ENCODE measurements at places on chromosomes 1 and 21.
A peak's percentile ranks its signal among the peaks of the same experiment; 100 is the strongest.

- DNase-seq = no peak
Measured at GRCh38 chr1:230641346-230641745, 935 bp upstream of the COG2 start.

- DNase-seq = no peak
Measured at GRCh38 chr1:22105611-22106207, 37.2 kb downstream of the WNT4 start.

DNA sequence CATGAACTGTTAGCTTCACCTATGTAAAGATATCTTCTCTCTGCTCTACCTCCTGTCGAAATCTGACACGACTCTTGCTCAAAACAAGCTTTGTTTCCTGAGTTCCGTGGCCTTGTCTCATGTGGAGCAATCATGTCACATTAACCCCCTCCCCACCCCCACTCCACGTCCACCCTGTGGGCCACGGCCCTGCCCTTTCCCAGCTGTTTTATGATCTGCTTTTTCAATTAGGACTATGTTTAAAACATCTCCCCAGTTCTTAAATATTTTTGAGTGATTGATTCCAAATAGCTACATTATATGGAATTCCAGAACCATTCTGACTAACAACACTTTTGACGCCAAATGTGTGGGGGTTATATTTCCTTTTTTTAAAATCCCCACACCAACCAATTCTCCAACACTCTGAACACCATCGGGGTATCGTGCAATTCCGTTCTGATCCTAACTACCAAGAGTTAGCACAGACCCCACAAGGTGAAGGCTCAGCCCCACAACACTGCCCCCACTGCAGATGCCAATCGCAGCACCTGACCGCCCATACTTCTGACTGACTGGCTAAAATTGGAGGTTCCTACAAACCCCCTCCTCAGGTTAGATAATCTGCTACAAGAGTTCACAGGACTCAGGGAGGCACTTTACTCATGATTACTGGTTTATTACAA, 12.7 kb upstream of the S100A8 start:
- DNase-seq = no peak

DNA sequence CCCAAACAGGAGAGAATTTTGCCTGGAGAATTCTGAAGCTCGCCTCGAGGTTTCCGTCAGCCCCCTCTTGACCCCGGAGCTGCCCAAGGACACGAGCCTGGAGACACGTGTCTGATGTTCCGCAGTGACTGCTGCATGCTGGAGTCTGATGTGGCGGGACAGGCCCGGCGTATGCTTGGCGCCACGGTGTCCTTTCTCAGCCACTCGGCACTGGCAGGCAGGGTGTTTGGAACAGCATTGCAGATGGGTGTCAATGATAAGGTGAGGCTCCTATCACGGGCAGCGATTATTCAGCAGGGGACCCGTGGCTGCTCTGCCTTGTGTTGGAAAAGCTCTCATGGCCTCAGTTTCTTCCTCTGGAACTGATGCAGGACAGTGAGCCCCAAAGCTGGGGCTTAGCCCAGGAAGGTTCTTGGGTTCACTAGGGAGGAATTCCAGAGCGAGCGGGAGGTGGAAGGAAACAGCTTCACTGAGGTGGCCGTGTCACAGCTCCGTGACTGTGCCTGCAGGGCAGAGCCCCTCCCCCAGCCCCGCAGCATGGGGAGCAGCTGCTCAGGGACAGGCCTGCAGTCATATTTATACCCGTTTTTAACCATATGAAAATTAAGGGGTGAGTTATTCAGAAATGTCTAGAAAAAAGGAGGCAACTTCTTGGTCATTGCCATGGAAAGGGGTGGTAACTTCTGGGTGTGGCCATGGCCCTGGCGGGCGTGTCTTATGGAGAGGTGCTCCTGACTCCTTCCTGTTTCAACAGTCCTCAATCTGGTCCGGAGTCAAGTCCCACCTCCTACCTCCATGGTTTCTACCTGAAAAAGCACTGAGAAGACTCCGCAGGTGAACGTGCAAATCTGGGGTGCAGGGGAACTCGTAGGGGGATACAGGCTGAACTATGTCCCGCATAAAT, 123.4 kb downstream of the SIK1 start:
- peak; percentile 75 for DNase-seq

DNA sequence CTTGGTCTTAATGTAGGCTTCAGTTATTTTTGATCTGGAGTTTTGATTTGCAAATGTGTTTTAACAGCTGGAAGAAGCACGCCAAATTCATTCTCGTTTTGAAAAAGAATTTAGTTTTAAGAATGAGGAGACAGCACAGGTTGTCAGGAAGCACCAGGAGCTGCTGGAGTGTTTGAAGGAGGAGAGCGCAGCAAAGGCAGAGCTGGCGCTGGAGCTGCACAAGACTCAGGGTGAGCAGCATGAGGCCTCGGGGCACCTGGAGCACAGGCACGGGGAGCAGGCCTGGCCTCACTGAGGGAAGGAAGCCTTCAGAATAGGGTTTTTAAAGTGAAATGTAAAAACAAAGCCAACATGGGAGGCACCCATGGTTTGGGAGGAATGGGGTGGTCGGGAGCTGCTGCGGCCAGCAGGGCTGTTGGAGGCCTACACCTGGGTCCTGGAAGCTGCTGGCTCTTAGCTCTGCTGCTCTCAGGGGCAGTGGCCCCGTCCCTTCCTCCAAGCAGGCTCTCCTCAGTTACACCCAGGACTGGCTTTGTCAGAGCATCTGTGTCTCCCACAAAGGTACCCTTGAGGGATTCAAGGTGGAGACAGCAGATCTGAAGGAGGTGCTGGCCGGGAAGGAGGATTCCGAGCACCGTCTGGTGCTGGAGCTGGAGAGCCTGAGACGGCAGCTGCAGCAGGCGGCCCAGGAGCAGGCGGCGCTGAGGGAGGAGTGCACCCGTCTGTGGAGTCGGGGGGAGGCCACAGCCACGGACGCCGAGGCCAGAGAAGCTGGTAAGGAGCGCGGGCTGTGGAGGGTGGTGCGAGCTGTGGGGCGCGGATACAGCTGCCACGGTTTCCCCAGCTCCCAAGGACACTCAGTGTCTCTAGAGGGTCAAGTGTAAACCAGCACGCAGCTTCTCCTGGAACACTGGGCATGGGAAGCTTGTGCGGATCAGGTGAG, 66.9 kb downstream of the PCNT start:
- no peak for DNase-seq

GRCh38 chr1:224735159-224735558, 119.0 kb downstream of the CNIH3 start:
- no peak for DNase-seq

DNA sequence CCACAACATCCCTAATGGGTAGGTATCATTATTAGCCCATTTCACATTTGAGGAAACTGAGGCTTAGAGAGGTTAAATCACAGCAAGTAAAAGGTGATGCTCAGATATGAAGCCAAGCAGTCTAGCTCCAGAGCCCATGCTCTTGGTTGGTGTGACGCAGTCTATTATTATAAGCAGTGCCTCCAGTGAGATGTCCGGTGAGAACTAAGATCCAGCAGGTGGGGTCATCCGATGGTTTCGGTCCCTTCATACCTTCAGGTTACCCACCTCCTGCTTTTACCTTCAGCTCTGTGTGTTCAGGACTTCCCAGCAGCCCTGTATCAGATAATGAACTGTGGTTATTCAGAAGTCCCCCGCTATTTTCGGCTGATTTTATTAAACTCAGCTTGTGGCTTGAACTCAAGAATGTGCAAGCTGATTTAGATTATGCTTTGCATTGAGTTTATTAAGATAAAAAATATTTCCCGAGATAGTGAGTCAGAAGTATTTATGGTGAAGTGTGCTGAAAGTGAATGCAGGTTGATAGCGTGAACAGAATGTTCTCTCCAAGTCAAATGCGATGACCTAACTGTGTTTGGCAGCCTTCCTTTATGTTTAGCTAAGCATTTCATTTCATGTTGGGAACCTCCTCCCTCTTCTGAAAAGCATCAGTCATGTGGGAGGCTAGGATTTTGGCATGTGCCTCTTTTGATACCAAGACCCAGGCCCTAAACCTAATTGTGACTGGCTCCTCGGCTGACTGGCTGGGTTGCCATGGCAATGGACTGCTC, 160.9 kb upstream of the UBE2U start:
- DNase-seq = no peak

- DNase-seq = no peak
Measured at GRCh38 chr1:150548632-150549495, at the start of gene ADAMTSL4. TSS of gene ADAMTSL4 (plus strand) at chr1:150549408. CDS start at chr1:150552289, 2,881 bp downstream.

- DNase-seq = no peak
Measured at GRCh38 chr1:13951793-13952751, 252.1 kb downstream of the PRDM2 start.

- DNase-seq = no peak
Measured at GRCh38 chr1:50779801-50780200, 180.3 kb downstream of the FAF1 start.

Data from chondrocyte (in vitro differentiated cells).